ENCODE measurements at places on chromosomes 1 and 21. TPM values are rescaled to one million over a fixed set of nuclear protein-coding genes. Genes with fewer than 3 reads are reported as not detected.

Gene OR2L8
- not detected for total RNA-seq

Gene SH2D1B
- total RNA-seq: not detected

Gene MYOC
- 0.29 TPM for total RNA-seq

Gene OR2L5
- not detected for total RNA-seq

Gene SPATA21
- not detected for total RNA-seq

Gene KRTAP21-2
- total RNA-seq: not detected

Data from mesothelial cell of epicardium (in vitro differentiated cells).